ENCODE measurements at places on chromosomes 6 and 20.

DNA sequence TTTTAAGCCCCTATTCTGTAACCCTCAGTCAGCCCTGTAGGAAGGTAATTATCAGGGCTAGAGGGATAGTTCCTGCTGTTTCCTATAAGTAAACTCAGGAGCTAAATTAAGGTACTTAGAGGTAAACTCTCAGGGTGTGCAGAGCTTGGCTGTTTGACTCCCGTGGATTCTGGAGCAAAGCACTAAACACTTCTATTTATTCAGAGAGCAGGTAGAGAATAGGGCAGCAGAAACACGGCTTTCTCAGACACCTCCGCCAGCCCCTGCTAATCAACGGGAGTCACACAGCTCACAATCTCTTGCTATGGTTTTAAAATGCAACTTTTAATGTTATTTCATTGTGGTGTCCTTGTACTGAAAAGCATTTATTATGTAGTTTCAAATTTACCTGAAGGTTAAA, 21.8 kb downstream of the PRKN start:
- DNase-seq = no peak

GRCh38 chr6:118649918-118650581, 1.3 kb downstream of the CEP85L start:
- DNase-seq = peak; percentile 45

DNA sequence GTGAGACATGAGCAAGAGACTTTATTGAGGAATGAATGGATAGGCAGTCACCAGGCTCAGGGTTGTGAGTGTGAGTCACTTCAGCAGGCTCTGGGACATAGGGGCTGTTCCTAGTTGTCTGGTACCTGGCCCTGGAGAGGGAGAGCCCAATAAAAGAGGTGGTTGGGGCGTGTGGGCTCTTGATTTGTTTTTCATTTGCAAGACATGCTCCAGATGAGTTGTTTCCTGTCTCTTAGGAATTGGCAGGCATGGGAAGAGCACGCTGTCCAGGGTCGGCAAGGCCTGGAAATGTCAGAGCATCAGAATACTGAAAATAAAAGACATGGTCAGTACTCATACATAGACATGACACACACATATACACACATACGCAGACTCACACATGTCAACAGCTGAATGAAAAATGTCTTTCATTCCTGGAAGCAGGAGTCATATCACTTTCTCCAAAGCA, 166.3 kb upstream of the SULF2 start:
- peak; percentile 56 for DNase-seq

DNA sequence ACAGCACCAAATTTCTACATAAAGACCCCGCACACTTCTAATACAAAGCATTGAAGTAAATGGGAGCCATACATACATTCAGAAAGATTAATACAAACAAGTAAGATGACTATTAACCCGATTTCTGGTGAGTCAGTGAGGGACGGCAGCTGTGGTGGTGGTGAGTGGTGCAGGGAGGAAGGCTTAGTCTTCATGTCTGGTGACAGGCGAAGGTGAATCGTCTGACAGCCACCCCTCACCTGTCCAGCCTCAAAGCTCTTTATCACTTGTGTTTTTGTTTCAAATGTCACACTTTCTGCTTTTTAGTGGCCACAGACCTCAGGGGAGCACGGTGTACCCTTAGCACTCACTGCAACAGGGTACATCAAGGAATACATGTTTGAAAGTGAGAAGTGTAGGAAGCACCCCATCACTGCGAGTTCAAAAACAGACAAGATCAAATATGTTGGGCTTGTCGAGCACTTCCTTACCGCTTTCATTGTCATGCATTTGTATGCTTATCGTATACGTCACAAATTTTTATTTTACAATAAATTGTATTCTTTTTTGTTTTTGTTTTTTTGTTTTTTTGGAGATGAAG, 63.5 kb downstream of the IRF4 start:
- DNase-seq = peak; percentile 39

DNA sequence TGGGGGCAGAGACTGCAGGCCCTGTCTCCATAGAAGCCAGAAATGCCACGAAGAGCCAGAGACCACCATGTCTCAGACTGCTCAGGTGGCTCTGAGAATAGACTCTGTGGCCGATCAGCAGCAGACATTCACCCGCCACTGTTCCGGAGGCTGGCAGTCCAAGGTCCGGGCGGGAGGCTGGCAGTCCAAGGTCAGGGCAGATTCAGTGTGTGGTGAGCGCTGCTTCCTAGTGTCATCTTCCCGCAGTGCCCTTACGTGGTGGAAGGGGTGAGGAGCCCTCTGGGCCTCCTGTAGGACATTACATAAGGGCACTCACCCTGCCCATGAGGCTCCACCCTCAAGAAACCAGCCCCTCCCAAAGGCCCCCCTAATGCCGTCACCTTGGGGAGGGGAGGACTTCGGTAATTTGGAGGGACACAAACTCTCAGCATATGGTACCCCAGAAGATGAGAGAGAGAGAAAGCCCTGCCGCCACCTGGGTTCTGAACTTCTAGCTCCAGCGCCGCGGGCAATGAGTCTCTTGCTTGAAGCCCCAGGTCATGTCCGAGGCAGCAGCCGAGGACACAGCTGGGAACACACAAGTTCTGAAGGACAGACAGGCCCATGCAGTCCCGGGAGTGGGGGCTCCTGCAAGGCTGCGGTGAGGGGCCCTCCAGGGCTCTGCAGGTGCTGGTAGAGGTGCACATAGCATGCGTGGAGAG, 36.4 kb downstream of the DACT2 start:
- DNase-seq = no peak

DNA sequence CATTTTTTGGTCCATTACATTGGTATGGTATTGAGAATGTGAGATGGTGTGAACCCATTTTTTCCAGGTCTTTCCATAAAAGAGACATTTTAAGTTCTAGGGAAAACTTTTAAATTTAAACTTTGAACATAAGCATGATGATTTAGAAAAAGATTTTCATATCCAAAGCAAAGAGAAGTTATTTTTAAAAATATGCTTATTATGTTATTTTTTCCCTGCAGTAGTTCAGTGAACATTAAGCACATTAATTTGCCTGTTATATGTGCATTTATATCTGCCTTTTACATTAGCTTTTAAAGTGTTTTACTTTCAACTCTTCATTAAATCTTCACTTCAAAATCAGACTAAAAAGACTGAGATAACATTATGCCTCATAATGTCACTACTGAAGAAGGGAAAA, 116.7 kb downstream of the AHI1 start:
- DNase-seq = no peak

DNA sequence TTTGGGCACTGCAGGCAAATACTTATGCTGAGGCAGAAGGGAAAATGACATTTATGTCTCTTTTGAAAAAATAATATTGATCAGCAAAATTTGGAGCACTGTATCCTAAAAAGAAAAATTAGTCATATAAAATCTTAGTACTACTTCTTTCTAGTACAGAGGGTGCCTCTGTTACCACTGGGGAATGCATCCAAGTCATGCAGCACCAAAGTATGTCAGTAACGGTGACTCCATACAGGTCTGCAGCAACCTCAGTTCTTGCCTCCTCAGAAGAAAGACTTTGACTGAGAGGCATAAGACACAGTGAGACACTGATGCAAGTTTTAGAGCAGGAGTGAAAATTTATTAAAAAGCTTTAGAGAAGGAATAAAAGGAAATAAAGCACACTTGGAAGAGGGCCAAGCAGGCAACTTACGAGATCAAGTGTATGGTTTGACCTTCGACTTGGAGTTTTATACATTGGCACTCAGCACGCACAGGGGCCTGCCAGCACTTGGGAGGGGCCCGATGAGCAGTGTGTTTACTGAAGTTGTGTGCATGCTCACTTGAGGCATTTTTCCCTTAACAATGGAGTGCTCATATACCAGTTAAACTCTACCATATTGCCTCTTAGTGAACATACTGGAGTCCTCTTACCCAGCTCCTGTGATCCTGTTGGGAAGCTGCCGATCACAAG, 1244.8 kb downstream of the EPHA7 start:
- DNase-seq = no peak

DNA sequence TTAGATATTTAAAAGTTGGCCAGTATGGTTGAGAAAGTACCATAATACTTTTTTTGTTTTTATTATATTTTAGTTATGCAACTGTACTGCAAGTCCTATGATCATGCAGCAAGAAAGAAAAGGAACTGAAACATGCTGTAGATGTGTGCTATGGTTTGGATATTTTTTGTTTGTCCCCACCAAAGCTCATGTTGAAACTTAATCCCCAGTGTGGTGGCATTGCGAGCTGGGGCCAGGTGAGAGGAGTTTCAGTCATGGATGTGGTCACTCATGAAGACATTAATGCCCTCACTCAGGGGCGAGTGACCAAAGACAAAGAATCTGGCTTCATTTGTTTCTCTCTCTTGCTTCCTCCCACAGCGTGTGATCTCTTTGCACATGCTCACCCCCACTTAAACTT, 393.9 kb downstream of the PAX1 start:
- no peak for DNase-seq

DNA sequence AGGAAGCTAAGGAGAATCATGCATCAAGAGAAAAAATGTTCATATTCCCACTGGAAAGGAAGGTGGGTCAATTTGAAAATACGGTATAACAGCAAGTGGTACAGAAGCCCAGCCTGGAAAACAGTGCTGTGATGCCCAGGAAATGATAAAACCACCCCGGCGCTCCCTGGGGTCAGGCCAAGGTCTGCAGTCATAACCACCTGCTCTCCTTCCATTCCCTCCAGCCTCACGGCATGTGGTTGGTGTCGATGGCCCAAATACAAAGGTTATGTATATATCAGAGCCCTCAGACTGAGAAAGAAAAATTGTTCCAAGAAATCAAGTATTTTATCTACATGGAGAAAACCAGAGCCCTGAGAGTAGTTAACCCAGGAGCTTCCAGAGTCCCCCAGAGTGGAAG, 208.1 kb upstream of the CDYL start:
- no peak for DNase-seq

DNA sequence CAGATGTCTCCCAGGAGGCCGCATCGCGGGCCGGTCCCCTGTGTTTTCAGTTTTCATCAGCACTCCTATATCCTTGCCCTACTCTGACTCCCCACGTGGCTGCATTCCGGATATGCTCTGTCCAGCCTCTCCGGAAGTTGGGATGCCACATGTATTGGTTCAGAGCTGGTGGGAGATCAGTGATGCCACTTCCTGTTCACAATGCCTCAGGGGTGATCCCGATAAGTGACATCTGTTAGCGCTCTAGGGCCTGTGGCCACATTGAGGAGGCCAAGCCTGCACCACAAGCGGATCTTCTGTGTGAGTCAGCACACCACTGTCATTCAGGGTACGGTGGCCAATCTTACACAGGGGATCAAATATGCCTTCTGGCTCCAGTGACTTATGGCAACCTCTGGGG, 57.8 kb downstream of the PPP1R3G start:
- no peak for DNase-seq

GRCh38 chr6:129672341-129672682, 37.7 kb downstream of the ARHGAP18 start:
- no peak for DNase-seq

- peak; percentile 12 for DNase-seq
These were observed 37.7 kb downstream of the PMEPA1 start for GRCh38 chr20:57672164-57672563.
